ENCODE measurements at places on chromosomes 7 and 10. TPM values are rescaled to one million over a fixed set of nuclear protein-coding genes. Genes with fewer than 3 reads are reported as not detected.
A peak's percentile ranks its signal among the peaks of the same experiment; 100 is the strongest.

GPC2 gene
- total RNA-seq, result 2.5 TPM

LRRC4 gene
- total RNA-seq, result not detected

DNA sequence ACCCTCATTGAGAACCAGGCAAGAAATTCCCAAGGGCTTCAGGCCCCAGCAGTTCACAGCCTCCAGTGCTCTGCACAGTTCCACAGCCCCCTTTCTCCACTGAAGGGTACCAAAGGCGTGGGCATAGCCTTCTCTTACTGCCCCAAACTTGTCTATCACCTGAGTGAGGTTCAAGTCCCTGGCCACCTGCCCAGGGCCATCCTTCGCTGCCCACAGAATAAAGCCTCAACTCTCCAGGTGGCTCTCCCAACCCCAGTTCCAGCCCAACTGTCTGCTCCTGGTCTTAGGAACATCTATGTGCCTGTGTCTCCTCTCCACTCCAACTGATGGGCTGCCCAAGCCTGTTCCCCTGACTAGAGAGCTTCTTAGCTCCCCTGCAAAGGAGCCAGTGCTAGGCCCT, 79.1 kb downstream of the FAM53B start:
- DNase-seq, result no peak

- no peak for DNase-seq
Measured at GRCh38 chr7:71198887-71199286, 66.9 kb downstream of the GALNT17 start.

- DNase-seq, result no peak
Measured at GRCh38 chr7:43929529-43930457, 3.6 kb downstream of the UBE2D4 start.

NXPH1 gene
- total RNA-seq, result not detected

- no peak for DNase-seq
Measured at GRCh38 chr10:129057856-129058663, 409.0 kb upstream of the MGMT start.

GRCh38 chr7:12315049-12315448, 88.6 kb downstream of the VWDE start:
- DNase-seq, result no peak

COL28A1 gene
- not detected for total RNA-seq

DNA sequence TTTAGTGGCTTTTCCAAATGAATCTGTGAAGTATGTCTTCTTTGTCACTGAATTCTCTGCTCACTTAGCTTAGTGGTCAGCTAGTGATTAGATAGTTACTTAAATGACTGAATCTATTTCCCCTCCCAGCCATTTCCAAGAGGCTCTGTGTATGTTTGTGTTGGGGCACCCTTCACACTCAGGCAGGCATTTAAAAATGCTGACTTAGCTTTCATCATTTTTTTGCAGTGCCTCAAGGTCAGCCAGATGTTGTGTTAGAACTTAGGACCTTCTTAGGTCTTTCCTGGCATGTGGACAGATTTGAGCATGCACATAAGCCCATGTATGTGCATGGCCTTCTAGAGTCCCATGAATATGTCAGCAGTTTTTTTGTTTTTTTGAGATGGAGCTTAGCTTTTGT, 25.4 kb upstream of the HHEX start:
- DNase-seq, result no peak

DNA sequence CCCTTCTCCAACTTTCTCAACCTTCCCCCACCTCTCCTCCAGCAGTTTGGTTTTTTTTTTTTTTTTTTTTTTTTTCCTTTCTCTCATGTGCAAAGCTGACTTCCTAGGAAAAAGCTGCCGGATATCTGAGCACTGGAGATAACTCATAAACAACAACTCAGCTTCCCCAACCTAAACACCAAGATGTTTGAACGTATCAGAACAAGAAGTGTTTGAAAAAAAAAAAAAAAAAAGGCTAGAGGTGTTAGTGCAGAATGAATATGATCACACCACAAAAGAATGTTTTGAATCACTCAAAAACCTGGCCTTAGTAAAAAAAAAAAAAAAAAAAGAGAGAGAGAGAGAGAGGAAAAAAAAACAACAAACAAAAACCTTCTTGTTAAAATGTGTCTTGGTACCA, 11.2 kb downstream of the GATA3 start:
- peak; percentile 56 for DNase-seq

DNA sequence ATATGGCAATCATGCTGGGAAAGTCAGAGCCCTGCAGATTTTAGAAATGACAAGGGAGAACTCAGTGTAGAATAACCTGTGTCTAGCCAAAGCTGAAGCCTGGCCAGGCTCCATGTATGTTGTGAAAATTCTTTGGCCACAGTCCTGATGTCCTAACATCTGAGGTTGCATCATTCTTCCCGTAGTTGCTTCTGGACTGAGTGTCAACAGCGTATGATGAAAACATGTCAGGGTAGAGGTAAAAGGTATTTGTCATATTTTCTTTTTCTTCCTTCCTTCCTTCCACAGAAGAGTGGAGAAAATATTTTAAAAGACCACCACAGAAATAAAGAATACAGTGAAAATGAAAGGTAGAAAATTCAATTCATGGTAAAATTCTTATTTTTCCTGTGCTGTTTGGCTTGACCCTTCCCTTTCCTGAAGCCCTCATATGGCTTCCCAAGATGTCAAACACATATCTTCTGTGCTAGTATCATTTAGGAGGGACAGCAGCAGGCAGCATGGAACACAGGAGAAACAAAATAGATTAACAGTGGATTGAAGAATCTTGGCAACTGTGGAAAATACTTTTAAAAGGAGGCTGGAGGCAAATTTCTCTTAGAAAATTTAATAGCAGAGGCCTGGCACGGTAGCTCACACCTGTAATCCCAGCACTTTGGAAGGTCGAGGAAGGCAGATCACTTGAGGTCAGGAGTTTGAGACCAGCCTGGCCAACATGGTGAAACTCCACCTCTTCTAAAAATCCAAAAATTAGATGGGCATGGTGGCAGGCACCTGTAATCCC, 18.9 kb upstream of the NRBF2 start:
- peak; percentile 71 for DNase-seq

PLAU gene
- 188 TPM for total RNA-seq

DNA sequence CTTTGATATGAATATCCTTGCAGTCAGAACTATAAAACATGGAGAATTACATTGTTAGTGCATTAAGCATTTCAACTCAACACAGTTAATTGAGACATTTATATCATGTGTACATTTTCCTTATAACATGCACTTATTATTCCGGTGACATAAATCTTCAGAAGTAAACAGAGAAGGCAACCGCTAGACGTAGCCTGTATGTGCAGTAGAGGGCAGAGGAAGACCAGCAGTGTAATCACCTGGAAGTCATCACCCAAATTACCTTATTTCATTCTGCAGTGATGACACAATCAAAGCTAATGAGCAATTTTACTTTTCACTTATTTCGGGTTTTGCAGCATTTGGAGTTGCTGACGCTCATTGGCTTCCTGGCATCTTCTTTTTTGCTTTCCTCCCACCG, 394.6 kb downstream of the SDK1 start:
- DNase-seq, result no peak

- peak; percentile 10 for DNase-seq
Measured at GRCh38 chr7:85508642-85509410, 322.0 kb upstream of the SEMA3D start.

GRCh38 chr10:104367904-104368303, 14.3 kb downstream of the CFAP58 start:
- no peak for DNase-seq

GRCh38 chr7:2670720-2671391, 17.1 kb upstream of the AMZ1 start:
- peak; percentile 68 for DNase-seq
